ENCODE measurements at places on chromosomes 5 and 9.

GRCh38 chr9:88776717-88777497, 214.4 kb upstream of the S1PR3 start:
- DNase-seq: no peak

DNA sequence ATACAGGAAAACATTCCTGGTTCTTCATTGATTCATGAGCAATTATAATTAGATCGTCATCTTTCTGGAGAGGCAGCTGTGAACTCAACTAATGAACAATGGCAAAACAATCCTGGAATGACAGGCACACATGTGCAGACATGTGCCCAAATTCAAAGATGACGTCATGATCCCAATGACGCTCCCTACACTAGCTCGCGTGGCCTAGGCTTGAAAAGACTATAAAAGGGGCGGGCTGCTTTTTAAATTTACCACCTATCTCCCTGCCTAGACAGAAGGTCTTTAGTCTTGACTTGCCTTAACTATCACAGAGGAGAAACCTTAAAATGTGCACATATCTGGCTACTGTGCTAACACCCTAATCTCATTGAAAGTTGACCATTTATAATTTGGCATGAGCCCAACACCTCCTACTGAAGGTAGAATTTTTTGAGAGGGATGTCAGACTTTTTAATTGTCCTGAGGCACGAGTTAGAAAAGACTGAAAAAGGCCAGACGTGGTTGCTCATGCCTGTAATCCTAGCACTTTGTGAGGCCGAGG, 88.2 kb downstream of the PRRT1B start:
- DNase-seq: no peak

GRCh38 chr5:125197321-125197720, 450.9 kb upstream of the ZNF608 start:
- DNase-seq: no peak

- DNase-seq: no peak
Observed at GRCh38 chr5:109533751-109534272, 124.0 kb upstream of the PJA2 start.

GRCh38 chr5:137325721-137326120, 173.4 kb downstream of the SPOCK1 start:
- DNase-seq: no peak

DNA sequence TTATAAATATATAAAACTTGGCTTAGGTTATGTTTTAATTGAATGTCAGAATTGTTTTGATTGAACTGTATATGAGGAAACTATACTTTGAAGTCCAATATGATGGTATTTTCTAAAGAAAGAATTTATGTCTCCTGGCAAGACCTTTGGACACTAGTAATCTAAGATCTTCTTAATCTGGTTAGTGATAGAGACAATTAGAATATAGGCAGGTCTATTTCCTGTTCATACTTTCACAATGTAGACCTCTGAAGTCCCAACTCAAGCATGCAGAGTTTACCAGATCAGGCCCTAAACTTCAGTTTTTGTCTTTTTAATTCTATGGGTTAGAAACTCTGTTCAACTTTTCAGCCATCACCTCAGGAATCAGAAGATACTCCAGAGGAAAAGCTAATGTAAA, 6.9 kb upstream of the TMEM161B start:
- no peak for DNase-seq

DNA sequence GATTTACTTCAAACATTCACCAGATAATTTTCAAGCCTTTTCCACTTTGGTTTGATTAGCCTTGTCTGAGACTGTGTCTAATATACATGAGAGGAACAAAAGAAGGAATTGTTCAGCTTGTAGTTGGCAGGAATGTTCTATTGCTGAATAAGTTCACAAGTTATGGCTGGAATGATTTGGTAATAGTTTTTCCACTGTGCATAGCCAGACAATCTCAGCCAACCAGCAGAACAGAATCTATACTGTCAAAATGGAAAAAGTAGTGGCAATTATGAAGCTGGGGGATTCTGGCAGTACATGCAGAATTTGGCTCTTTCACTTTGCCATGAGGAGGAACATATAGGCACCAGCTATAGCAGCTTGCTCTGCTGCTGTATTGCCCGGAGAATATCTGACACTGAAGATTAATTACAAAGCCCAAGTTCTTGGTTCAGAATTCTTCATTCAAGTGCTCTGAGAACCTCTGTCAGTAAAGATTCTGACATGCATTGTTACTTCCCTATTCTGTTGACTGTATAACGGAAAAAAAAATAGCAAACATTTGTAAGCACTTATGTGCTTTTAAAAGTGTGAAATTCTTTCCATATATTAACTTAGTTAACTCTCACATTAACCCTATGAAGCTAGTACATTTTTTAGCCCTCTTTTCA, 150.6 kb downstream of the PRR16 start:
- no peak for DNase-seq

- peak; percentile 43 for DNase-seq
Observed at GRCh38 chr9:31210978-31211570, 1173.4 kb upstream of the ACO1 start.

DNA sequence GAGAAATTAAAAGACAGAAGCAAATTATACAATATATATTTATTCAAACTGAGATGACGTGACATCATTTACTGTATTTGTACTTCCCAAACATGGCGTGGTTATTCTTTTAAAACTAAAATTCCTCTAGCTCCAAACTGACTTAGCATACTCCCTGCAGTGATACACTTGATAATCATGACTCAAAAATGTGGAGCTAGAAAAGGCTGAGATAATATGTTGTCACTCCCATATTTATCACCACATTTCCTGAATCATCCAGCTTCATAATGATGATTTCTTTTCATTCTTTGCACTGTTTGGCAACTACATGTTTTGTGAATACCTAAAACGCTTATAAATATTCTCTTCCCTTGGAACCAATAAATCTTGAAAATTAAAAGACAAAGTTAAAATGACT, 341.0 kb downstream of the EBF1 start:
- no peak for DNase-seq

DNA sequence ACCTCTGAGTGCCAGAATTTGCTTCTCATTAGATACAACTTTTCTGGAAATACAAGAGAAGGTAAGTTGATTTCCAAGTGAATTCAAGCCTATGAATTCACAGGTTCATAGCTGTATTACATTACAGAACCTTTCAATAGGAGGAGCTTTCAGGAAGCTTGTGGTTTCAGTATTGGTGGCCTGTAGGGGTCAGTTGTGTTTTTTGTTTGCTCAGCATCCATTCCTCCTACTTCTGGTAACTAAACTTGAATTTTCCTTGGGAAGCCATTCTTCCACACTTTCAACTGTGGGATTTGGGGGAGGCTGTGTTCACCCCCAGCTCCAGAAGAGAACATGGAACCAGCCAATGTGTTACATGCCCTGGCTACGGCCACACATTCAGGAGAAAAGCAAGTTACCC, 5.6 kb upstream of the CYSTM1 start:
- peak; percentile 51 for DNase-seq

DNA sequence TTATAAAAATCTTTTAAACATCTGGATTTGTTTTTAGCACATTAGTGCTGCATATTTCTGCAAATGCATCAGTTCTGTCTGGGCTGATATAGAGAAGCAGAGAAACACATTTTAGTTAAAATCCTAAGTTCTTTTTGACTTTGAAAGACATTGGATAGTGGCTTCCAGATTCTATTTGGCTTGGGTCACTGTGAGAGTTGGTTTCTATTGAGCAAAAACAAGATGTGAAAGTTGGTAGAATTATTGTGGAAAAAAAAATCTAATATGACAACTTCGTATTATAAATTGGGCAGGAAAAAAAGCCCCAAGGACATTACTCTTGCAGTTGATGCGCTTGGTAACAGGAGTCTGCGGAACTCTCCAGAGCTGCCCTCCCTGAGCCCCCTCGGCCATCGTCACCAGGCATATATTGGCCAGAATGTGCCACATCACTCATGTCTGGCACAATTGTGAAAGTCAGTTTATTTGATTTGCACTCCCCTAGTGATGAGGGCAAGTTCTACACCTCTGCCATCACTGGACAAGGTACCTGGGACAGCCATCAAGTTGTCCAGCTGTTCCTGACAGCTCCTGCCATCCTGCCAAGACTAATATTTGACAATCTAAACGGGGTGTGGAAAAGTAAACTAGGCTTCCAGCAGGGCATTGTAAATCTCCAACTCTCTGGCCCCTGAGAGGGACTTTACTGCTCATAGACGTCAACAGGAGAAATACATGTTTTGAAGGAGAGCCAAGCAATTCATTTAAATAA, 334.5 kb downstream of the TENT4A start:
- DNase-seq: no peak

- peak; percentile 59 for DNase-seq
Observed at GRCh38 chr9:101578378-101578777, 16.4 kb downstream of the PPP3R2 start.

DNA sequence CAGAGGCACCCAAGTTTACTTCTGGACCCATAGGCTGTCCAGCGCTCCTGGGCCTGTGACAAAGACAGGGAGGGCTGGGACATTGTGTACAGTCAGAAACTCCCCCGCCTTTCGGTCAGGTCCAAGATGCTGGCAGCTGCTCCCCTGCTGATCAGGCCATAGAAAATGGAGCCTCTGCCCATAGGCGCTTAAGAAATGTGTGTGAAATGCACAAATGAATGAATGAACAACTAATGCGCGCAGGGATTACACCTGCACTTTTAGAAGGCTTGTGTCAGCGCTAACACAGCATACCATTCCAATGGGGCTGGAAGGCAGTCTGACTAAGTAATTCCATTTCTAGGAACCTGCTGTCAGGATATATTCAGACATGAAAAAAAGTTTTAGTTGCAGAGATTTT, 16.3 kb downstream of the PTPN3 start:
- no peak for DNase-seq

- no peak for DNase-seq
Observed at GRCh38 chr9:111362526-111362925, 32.5 kb upstream of the OR2K2 start.

DNA sequence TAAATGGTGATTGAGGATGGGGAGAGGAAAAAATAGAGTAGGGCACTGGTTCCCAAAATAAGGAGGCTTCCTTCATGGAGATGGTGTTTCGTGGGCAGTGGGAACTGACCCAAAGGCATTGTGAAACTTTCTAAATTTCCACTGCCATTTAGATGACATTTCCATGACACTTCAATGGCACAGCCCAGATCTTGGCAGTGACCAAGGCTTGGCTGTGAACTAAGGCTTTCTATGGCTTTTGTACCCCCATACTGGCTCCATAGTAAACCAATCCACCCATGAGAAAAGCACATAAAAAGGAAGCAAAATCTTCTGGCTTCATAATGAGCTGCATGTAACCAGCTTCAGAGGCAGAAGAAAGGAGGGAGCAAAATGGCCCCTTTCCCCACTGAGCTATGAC, 321.0 kb upstream of the TLE4 start:
- no peak for DNase-seq

DNA sequence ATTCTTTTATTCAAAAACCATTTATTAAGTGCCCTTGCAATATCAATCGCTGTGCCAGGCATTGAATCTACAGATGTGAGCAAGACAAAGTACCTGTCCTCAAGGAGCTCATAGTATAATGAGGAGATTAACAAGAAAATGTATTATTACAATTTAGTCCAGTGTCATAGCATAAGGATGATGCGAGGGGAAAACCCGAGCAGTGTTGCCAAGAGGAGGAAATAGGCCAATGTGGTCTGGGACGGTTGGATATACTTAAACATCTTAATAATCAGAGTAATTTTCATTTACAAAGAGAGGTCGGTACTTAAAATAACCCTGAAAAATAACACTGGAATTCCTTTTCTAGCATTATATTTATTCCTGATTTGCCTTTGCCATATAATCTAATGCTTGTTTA, 18.5 kb downstream of the CD274 start:
- peak; percentile 64 for DNase-seq

DNA sequence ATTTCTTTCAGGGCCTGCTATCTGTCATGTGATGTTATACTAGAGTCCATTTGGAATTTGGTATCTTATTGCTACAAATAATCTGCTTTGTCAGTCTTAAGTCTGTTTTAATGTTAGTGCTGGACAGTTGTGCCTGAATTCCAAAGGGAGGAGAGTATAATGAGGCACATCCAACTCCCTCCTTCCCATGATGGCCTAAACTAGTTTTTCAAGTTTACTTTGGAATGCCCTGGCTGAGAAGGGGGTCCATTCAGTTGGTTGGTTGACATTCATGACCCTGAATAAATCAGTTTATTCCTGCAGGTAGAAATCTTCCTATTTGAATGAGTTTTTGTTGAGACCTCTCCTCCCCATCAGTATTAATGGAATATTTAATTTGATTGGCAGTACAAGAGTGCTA, 9.4 kb upstream of the LRRTM2 start:
- DNase-seq: no peak

DNA sequence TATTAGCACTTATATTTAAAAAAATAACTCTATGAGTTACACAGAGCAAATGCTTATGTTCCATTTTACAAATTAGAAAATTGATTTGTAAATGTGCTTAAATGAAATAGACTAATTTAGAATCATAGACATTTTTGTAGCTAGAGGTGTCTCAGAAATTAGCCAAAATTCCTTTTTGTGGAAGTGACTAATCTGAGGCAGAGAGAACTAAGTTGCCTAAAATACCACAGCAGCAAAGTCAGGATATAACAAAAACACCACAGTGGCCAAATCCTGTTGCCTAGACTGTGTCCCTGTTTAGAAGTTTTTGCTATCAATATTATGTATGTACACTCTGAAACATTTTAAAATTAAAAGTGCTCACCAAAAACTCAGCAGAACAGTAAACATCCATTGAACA, 18.7 kb downstream of the ADAMTSL1 start:
- no peak for DNase-seq

- DNase-seq: no peak
Observed at GRCh38 chr5:1756481-1756880, 43.2 kb downstream of the MRPL36 start.

DNA sequence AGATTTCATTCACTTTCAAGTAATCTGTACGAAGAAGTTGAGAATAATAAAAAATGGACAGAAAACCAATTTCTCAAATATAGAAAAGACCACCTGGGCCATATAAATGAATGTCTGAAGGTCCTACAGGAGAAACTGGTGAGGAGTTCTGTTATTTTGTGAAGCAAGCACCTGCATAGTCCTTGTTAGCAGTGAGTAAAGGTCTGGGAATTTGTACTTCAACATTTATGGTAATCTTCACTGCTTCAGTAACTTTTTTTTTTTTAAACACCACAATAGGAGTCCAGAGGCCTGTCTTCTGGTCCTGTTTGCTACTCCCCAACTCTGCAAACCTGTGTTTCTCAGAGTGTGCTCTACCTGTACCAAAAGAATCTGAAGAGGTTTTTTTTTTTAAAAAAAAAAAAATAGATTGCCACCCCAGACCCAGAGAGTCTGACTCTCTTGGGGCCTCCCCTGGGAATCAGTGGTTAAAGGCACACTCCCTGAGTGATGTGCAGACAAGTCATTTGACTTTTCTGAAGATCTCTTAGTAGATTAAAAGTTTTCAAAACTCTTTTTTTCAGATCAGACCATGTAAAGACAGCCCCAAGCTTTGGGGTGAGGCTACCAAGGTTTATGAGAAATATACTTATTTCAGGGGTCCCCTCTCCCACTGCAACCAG, 55.5 kb downstream of the FAM81B start:
- DNase-seq: no peak

DNA sequence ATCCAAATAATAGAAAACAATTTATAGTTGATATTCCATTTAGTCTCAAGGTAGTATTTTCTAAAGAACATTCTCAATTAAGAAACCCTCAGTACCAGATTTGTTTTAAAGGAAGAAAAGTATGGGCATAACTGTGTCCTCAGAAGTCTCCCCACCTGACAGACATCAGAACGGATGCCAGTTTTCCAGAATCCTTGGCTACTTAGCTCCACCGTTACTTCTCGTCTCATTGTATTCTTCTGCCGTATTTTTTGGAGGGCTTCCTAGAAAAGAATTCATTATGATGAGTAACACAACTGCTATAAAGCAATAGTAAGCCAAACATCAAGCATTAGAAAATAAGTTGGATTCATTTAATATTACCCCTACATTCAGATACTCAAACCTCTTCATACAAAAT, 67.8 kb downstream of the DROSHA start:
- no peak for DNase-seq

GRCh38 chr9:13088720-13089427, 190.6 kb downstream of the MPDZ start:
- DNase-seq: peak; percentile 49

Data from suppressor macrophage treated with lipopolysaccharide for 4 hours (primary cell).